Hematopoietic multipotent progenitor cell (in vitro differentiated cells): ENCODE measurements at places on chromosomes 3 and 15.

GRCh38 chr3:83500422-83500821 lies 1458.4 kb upstream of the CADM2 start:
- no peak for DNase-seq

GRCh38 chr15:58669108-58669507 lies 80.4 kb downstream of the ADAM10 start:
- DNase-seq, result no peak

DNA sequence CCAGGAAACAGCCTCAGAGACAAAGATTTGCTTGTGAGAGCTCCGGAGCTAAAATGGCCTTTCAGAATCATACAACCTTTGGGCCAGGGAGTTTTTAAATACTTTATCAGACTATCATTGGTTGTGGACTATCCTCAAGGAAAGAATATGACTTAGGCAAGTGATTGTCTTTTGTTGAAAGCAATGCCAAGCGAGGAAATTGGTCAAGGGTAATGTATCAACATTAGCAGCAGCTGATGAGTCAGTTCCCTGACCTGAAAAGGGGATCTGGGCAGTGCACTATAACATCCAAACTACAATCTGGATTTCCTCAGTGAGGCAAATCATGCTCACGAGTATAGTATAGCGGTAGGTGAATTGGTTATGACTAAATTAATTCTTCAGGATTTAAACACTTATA lies 303.6 kb downstream of the LSAMP start:
- DNase-seq, result no peak

DNA sequence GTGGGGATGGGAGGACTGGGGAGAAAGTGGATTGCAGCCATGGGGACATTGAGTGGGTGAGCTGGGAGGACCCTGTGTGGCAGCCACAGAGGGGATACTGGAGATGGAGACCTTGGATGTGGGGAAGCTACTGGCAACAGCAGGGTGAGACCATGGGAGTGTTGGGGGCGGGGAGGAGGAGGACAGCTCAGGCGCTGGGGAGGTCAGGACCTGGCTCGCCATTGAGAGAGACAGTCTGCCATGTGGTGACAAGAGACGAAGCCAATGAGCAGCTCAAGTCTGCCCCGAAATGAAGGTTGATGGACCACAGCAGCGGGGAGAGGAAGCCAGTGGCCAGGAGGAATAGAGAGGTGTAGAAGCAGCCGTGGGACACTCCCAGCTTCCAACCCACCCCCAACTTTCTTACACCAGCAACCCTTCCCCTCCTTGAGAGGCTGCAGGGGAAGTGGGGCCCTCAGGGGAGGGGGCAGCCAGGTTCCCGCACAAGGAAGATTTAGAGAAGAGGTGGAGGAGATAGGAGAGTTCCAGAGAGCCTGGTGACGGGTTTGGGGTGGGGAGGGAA lies 118.1 kb downstream of the ASB7 start:
- DNase-seq, result no peak

GRCh38 chr3:76367281-76367680 lies 581.9 kb upstream of the ZNF717 start:
- DNase-seq, result no peak

DNA sequence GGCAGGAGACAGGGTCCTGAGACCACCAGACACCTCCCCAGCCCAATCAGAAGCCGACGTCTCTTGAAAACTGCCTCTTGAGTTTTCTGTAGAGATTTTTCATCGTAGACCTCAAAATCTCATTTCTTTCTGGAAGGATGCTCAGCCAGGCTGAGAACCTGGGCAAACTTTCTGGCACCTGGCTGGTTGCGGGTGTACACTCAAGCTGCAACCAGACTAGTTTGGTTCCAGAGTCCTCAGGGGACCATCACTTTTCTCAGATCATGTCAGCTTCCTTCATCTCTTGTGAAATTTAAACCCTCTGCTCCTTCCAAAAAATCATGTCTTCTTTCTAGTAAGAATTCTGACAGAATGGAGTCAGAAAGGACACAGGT lies 45.1 kb downstream of the CMTM7 start:
- DNase-seq, result no peak

DNA sequence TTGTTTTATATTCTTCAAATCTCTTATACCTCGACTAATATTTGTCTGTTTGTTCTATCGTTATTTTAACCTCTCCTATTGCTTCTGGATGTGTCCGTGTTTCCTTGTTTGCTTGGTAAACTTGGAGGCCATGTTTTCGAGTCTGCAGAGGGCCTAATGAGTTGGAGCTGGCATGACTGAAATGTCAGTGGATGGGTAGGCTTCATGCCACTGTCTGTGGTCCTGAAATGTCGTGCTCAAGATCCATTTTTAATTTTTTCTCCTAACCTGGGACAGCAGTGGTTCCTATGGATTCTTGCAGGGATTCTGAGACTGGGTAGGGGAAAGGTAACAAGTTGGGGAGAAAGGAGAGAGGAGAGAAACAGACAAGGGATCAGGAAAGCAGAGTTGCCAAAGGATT lies 18.8 kb upstream of the GASK1A start:
- DNase-seq, result no peak

DNA sequence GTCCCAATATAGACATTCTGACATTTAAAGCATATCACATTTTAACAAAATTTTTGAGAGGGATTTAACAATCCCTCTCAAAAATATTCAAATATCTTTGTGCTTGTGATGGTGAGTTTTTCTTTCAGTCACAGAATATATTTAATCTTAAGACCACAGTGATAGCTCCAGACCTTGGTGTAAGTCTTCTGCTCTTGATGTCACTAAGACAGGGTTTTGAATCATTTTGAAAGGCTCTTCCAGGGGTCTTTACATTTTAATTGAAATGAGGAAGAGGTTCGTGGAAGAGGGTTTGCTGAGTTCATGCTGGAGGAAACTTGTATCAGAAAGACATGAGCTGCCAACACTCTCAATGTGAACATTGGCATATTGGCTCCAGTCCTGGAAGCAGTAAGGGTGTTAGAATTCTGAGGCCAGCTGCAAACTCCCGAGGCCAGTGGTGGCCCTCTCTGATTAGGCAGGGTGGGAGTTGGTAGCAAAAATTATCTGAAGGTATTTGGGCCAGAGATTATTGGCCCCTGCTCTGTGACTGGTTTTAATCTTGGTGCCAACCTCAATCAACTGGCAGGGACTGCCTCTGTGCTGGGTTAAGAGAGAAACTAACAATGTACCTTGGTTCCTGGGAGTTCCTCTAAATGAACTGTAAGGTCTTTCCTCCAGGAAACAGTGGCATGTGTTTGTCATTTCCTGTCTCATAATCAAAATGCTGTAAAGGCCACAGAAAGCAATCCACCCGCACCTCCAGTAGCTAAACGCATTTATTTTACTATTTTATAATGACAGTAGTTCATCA lies 5.3 kb downstream of the POU1F1 start:
- DNase-seq, result peak; percentile 73

- DNase-seq, result no peak
These were observed 984.2 kb upstream of the CFAP20DC start for GRCh38 chr3:60033901-60034453.

DNA sequence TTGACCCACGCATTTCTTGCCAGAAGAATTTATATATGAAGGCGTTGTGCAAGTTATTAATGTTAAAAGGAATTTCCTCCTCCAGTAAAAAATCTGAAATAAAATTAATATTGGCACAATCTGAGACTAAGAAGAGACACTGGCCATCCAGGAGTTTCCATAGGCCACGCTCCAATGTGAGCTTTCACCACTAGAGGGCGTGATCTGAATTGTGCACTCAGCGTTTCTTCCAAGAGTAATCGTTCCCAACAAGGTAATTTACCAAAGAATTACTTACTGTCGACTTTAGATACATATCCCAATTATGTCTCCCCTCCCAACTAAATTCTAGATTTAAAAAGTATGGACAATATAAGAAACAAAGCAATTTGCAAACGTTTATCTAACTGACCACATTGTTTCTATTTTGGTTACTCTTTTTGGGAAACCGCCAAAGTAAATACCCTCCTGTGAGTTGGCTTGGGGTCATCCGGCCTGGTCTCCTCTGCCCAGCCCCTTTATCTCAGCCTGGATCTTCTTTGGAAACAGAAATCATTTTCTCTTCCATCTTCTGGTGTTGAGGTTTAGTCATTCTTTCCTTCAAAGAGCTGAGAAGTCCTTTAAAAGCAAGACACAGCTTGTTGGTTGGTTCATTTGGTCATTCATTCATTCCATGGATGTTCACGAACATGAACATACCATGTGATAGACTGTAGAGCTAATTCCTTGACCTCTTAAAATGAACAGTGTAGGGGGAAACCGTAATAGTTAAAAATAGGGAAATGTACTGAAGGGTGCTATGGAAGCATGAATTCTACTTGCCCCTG lies 26.2 kb downstream of the POLR2M start:
- DNase-seq, result peak; percentile 24

DNA sequence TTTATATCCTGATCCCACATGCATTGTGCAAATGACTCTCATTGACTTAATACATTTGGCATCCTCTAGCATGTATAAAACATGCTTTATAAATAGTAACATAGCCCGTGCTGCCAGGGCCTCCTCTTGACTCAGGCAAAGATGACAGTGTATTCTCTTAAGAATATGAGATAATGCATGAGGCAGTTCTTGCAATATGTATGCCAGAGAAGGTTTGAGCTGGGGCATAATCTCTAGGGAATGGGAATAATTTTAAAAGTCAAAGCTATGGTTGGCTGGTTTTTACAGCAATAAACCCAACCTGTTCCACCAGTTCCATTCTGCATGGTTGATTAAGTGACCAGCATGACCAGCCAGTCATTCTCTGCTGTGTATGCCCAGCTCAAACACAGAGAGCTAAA lies 179.0 kb upstream of the PFN2 start:
- DNase-seq, result no peak

- DNase-seq, result no peak
These were observed 185.0 kb downstream of the RBMS3 start for GRCh38 chr3:29465836-29466235.
